A549 treated with dexamethasone at 1 μM for 4 hours (cell line): ENCODE measurements at places on chromosomes 13 and 19. TPM values are rescaled to one million over a fixed set of nuclear protein-coding genes. Genes with fewer than 3 reads are reported as not detected.

IGFLR1 gene
- 9.6 to 14.5 TPM (median 11.2 TPM) in 5 replicates for total RNA-seq

SHD gene
- total RNA-seq = 0.06 to 0.14 TPM in 2 of 5 replicates, not detected in the others

RYR1 gene
- 5.2 to 7.6 TPM (median 6.3 TPM) in 5 replicates for total RNA-seq

NXNL1 gene
- total RNA-seq = not detected in 5 replicates

ASPDH gene
- total RNA-seq = not detected in 5 replicates

SIGLEC8 gene
- not detected in 5 replicates for total RNA-seq

IZUMO2 gene
- total RNA-seq = not detected in 5 replicates

MYH14 gene
- total RNA-seq = 4.4 to 7.8 TPM (median 7.2 TPM) in 5 replicates

TNNI3 gene
- total RNA-seq = 6.4 to 9.5 TPM (median 8.1 TPM) in 5 replicates

C19orf85 gene
- total RNA-seq = 0.10 TPM in 1 of 5 replicates, not detected in the others

ERICH6B gene
- not detected in 5 replicates for total RNA-seq

KLK8 gene
- total RNA-seq = not detected in 5 replicates

DDX49 gene
- total RNA-seq = 27.6 to 40.9 TPM (median 37.4 TPM) in 5 replicates

SLITRK6 gene
- total RNA-seq = 0.15 to 0.26 TPM (median 0.17 TPM) in 5 replicates

STARD13 gene
- total RNA-seq = 5.7 to 7.3 TPM (median 6.1 TPM) in 5 replicates

MYO9B gene
- total RNA-seq = 23.4 to 37.4 TPM (median 33.1 TPM) in 5 replicates

PPP1R15A gene
- total RNA-seq = 76.6 to 102 TPM (median 92.1 TPM) in 5 replicates
